ENCODE measurements at places on chromosomes 1 and 21.

GRCh38 chr1:214332946-214333798 is 52.2 kb downstream of the SMYD2 start:
- peak; percentile 18 for DNase-seq

DNA sequence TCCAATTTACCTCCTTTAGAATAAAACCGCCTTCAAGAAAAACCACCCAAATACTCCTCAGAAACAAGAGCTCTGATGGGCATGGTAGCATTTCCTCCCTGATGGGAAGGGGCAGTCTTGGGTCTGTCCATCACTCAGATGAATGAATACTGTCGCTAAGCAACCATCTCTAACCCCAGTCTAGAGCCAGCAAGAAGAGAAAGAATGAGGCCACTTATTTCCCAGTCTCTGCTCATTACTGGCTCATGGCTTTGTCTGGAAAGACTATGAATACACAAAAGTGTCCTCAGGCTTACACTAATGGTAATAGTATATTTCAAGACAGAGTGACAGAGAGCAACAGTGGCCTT is 51.0 kb upstream of the F3 start:
- DNase-seq = no peak

DNA sequence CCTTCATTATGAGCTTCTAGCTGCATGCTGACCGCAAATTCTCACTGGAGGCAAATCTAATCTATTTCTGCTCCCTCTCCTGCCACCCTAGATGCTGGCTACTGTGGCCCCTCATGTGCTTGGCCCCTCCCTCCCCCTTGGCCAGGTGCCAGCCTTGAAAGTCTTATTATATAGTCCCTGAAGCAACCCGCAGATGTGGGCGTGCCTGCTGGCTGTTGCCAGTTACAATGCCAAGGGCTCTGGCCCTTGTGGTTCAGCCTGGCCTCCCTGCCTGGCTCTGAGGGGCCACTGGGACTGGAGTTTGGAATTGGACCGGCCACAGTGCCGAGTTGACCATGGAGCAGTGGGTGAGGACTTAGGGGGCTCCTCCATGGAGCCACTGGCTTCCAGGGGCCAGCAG is 78.9 kb upstream of the ACTRT2 start:
- DNase-seq = no peak

DNA sequence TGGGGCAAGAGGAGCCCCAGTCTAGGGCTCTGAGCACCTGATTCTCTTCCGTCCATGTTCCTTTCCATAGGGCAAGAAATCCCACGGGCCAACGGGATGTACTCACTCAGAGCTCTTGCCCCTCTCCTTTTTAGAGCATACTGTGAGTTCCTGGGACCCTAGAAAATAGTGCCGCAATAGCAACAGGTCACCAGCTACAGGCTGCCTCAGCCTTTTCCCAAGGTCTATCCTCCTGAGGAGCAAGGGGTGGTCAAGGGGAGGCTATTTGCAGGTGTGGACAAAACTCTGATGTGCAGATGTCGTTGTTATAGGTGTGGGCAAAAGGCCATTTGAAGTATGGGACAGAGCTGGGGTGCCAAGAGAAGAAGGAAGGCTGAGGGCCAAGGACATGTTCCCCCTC is 1.6 kb upstream of the QSOX1 start:
- DNase-seq = no peak

GRCh38 chr1:56915960-56916359 is 49.9 kb downstream of the C8B start:
- DNase-seq = no peak

DNA sequence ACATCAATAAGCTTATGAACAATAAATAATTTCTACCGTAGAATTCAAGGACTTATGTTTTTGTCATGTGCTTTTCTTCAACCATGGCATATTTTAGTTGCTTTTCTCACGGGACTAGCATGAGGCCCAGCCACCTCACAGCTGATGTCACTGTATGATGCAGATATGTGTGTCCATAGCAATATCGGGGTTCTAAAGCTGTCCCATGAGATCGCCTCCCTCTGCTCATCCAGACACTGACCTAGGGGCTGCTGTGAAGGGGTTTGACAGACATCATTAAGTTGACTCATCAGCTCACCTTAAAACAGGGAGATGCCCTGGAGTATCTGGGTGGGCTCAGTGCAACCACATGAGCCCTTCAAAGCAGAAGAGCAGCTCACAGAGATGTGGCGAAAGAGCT is 210.3 kb upstream of the AJAP1 start:
- no peak for DNase-seq

- DNase-seq = no peak
Observed at GRCh38 chr1:11654939-11655808, 497 bp downstream of the FBXO44 start.

GRCh38 chr1:154290921-154291320 is 18.5 kb downstream of the HAX1 start:
- no peak for DNase-seq

DNA sequence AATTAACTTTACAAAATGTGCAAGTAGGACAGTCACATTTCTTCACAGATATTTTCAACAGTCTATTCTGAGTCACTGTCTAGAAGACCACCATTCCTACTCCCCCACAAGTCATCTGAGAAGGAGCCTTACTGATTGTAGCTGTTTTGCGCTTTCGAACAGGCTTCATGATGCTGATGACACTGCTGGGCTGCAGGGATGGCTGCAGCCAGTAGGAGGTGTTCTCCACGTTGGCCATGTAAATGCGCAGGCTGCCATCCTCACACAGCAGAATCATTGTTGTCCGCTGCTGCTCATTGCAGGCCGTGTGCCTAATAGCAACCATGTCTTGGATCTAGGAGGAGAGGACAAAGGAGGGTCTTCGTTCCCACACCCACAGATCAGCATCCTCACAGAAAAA is 56.9 kb downstream of the UBR4 start:
- no peak for DNase-seq

- DNase-seq = no peak
Observed at GRCh38 chr1:247905181-247905580, 9.8 kb downstream of the OR2W3 start.

DNA sequence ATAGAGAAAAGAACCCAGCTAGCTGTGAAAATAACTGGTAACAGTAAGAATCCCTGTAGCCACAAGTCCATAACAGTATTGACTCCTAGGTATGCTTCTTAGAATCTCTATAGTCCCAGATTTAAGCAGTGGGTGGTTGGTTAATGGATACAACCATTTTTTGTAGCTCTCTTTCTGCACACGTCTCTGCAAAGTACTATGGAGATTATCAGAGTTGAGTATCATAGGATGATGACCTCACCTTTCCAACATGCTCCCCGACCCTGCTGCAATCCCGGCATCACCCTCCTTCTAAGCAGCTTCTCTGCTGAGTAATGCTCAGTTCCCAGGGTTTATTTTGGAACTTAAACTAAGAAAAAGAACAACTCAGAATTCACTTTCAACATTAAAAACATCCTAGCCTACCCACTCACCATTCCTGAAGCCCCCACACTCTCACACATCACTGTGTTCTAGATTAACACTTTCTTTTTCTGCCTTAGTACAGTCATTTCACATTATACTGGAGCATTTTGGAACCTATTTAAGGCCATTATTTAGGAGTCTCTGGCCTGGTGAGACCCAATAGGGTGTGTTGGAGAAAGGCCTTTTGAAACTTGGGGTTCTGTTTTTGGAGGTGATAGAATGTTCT is 2.7 kb downstream of the MLLT11 start:
- no peak for DNase-seq

GRCh38 chr1:213019450-213019849 is 3.8 kb upstream of the ANGEL2 start:
- no peak for DNase-seq

DNA sequence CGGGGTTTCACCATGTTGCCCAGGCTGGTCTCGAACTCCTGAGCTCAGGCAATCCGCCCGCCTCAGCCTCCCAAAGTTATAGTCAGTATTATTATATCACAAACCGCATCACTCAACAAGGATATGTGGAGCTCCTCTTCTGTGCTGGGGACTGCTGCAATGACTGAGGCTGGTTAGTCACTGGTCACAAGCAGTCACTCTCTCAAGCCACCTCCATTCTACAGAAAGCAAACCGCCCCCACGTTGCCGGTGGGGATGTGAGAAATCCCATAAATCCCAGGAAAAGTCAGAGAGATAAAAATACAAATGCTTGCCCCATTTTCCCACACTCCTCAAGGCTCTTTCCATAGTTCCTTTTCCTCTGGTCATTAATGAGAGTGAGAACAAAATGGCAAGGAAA is 155.7 kb downstream of the ADSS2 start:
- no peak for DNase-seq

DNA sequence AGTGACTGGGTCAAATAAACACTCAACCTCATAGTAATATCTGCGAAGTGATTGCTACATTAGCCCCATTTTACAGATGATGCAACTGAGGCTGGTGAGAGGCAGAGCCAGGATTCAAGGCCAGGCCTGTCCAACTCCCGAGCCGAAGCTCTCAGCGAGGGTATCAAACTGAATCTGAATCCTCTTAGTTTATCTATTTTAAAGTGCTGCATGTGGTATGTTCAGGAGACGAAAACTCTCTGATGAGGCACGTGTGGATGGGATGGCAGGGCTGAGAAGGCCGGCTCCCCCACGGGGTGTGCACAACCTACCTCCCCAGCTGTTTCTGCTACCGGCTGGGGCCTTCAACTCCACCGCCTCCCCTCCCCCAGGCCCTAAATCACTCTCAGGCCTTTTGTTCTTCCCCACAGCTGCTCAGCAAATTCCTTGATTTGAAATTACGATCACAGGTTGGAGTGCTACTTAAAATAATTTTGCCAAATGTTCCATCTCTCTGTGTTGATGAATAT is 171.8 kb downstream of the TOMM20 start:
- no peak for DNase-seq

DNA sequence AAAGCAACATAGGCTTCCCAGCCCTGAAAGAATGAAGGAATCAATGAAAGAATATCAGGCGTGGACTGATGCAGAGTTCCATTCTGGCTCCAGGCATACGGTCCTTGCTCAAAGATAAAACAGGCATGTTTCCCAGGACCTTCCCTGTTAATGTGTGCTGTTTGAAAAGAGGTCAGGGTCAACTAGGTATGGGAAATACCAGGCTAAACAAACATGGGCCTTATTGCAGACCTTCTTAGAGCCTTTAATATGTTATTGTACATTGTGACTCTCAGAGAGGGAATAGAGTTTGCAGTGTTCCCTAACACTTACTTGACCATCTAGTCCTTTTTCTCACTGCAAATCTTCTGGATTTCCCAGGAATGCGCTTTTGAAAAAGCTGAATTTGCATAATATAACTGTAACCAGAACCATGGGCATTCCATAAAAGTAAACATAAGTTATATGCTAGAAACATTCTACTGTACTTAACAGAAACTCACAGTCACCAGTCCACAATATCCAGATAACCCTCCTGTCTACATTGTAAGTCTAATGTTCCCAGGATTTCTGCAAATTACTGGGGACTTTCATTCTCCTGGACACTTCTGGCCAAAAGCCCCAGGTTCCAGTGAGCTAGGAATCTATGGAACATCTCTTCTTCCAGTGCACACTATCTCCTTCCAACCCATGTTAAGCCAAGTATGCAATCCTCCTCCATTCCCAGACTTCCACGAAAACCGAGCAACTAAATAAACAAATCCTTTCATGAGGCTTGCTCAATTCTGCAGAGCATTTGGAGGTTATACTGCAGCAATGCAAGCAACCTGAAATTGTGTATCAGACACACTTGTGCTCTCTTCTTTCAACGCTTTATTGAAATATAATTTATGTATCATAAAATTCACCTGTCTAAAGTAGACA is 486.6 kb downstream of the SETD4 start:
- no peak for DNase-seq

GRCh38 chr1:24263746-24264145 is 55.4 kb upstream of the GRHL3 start:
- DNase-seq = no peak

GRCh38 chr1:62280960-62281465 is 38.2 kb downstream of the KANK4 start:
- no peak for DNase-seq

DNA sequence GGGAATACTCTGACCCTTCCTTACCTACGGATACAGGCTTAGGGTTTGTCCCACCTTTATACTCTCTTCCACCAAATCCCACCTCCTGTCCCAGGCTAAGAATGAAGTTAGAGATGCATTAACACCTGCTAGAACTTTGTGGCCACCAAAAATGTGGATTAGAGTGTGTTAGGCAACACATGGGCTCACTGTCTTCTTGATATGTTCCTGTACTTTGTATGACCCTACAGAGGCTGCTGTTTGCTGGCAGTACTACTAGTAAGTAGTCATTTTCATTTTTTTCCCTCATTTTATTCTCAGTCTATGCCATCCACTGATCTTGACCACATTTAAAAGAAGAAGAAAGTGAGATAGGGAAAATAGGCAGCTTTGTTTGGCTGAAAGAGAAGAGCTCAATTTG is 21.0 kb upstream of the TMEM39B start:
- no peak for DNase-seq

DNA sequence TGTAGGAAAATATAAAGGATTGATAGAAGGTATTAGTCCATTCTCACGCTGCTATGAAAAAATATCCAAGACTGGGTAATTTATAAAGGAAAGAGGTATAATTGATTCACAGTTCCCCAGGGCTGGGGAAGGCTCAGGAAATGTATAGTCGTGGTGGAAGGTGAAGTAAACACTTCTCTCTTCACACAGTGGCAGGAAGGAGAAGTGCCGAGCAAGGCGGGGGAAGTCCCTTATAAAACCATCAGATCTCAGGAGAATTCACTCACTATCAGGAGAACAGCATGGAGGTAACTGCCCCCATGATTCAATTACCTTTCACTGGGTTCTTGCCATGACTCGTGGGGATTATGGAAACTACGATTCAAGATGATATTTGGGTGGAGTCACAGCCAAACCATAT is 1806.0 kb downstream of the MRPL39 start:
- DNase-seq = no peak

- DNase-seq = no peak
Observed at GRCh38 chr1:216812966-216813365, 89.7 kb upstream of the ESRRG start.

DNA sequence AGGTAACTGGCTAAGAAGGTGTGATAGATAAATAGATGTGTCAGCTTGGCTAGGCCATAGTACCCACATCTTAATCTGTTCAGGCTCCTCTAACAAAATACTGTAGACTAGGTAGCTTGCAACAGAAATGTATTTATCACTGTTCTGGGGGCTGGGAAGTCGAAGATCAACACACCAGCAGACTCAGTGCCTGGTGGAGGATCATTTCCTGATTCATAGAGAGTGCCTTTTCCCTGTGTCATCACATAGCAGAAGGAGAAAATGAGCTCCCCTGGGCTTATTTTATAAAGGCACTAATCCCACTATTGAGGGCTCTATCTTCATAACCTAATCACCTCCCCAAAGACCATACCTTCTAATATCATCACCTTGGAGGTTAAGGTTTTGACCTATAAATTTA is 532.7 kb upstream of the OLFM3 start:
- no peak for DNase-seq

DNA sequence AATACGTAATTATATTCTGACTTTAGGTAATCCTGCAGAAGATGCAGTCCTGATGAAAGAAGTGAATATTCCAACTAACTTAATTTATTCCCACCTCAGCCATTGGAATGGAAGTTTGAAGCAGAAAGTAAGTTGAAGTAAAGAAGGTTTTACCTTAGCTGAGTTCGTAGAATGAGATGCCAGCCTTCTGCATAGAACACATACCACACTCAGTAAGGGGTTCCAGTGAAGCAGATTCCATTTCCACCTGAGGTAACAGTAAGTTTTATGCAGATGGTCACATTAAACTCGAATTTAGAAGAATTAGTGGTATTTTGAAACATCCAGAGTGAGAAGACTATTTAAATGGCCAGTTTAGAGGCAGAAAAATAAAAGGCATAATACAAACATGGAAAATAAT is 20.2 kb downstream of the RBM11 start:
- DNase-seq = no peak
